GM23248 (cell line): ENCODE measurements at places on chromosomes 2 and 18.

GRCh38 chr2:70003093-70003830 is 41.8 kb upstream of the ASPRV1 start:
- no peak for DNase-seq

GRCh38 chr2:100702438-100703109 is 117.4 kb upstream of the NPAS2 start:
- no peak for DNase-seq

DNA sequence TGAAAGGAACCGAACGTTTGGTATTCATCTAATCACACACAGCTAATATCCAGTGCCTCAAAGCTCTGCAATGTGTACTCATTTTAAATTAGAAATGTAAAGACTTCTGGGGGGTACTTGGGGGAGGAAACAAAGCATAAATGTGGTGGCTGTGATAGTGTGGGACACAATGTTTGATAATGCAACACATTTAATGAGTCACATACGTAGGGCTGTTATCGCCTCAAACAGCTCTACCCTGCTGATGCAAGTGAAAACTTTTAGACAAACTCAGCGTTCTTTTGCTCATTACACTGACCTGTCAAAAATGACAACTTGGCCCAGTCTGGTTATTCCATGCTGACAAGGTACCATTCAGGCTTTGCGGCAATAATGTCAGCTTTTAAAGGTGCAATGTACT is 1227.1 kb upstream of the CELF4 start:
- no peak for DNase-seq

GRCh38 chr18:49572611-49573345 is 10.9 kb downstream of the LIPG start:
- no peak for DNase-seq

GRCh38 chr2:11683476-11683875 is 13.5 kb upstream of the NTSR2 start:
- DNase-seq = no peak

DNA sequence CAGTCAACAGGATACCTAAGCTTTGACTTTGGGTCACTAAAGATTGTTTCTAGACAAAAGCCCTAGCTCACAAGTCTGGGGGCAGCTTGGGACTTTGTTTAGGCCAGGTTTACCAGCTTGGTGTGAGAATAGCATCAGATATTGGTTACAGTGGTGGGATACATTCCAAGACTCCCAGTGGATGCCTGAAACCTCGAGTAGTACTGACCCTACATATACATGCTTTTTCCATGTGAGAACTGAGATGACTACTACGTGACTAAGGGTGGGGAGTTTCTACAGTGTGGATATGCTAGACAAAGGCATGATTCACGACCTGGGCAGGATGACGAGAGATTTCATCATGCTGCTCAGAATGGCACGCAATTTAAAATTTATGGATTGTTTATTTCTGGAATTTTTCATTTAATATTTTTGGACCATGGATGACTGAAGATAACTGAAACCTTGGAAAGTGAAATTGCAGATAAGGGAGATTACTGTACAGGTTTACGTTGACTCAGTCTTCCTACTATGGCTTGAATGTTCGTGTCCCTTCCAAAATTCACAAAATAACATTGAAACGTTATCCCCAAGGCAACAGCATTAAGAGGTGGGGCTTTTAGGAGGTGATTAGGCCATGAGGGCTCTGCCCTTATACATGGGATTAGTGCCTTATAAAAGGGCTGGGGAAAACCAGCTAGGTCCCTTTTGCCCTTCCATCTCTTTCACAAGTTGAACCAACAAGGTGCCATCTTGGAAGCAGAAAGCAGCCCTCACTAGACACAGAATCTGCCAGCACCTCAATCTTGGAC is 50.2 kb upstream of the CTAGE1 start:
- peak; percentile 98 for DNase-seq
